T47D (cell line): ENCODE measurements at places on chromosomes 3 and 15.

DNA sequence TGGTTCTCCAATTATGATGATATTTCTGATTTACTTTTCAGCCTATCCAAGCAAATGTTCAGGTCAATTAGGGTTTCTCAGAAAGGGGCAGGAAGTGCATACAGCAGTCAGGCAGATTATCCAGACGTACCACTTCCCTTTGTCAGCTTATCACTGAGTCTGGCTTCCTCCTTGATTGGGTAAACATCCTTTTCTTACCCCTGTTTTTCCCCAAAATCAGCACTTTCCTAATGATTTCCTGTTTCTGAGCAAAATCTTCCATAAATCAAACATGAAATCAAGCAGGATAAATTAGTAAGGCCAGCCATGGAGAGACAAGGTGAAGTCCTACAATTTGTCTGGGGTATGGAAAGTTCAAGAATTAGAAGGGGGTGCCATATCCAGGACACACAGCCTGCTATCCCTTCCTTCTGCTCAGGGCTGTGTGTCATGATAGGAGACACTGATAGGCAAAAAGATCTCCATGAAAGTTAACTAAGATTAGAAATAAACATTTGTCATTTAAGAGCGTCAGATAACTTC is 29.0 kb downstream of the ADIPOQ start:
- DNase-seq, result no peak

DNA sequence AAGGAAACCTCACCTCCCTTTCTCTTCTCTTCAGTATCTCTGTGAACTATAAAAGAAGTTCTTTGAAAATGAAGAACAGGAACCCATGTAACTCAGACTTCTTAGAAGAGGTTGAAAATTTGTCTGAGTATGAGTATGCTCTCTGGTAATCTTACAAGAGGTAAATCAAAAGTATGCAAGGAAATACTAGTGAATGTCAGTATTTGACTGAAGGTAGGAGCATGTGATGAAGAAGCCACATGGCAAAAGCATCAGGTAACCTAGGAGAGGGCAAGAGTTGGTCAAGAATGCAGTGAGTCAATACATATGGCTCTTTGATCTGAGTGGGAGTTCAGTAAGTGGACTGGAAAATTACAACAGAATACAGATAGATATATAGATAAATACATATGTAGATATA is 133.0 kb upstream of the NECTIN3 start:
- no peak for DNase-seq

GRCh38 chr3:171480526-171480925 is 20.3 kb upstream of the TNIK start:
- no peak for DNase-seq

GRCh38 chr15:68770216-68770615 is 50.5 kb downstream of the ANP32A start:
- no peak for DNase-seq

DNA sequence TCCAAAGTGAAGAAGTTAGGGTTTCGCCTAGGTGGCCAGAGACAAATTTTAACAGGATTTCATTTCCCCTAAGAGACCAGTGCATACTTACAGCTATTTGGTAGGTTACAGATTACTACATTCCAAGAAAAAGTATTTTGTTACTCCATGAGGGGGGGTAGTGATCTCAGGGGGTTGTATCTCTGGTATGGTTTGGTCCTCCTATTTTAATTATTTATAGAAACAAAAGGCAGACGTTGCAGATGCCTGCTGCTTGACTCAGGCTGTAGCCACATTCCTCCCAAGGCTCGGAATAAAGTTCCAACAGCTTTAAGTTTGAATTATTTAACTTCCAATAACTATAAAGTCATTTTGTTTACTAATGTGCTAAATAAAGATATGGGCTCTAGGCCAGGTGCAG is 1.3 kb upstream of the TRIM59 start:
- DNase-seq, result no peak

GRCh38 chr3:50190936-50191660 is at the start of gene GNAT1:
Gene GNAT1 (plus strand): TSS chr3:50191610. CDS start chr3:50191726, 116 bp downstream.
- DNase-seq, result no peak

GRCh38 chr15:101170568-101171350 is 81.1 kb downstream of the CHSY1 start:
- DNase-seq, result no peak

GRCh38 chr3:46677411-46677726 is 16.1 kb downstream of the ALS2CL start:
- DNase-seq, result no peak

DNA sequence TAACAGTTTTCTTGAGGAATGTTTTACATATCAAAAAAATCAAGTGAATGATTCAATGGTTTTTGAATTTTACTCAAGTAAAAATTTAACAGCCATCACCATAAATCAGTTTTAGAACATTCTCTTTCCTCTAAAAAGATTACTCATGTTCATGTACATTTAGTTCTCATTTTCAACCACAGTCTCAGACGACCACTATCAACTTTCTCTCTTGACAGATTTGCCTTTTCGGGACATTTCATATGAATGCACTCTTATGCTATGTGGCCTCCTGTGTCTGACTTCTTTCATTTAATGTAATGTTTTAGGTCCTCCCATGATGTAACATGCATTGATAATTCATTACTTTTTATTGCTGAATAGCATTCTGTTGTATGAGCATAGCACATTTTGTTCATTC is 309.3 kb upstream of the PLSCR5 start:
- no peak for DNase-seq

DNA sequence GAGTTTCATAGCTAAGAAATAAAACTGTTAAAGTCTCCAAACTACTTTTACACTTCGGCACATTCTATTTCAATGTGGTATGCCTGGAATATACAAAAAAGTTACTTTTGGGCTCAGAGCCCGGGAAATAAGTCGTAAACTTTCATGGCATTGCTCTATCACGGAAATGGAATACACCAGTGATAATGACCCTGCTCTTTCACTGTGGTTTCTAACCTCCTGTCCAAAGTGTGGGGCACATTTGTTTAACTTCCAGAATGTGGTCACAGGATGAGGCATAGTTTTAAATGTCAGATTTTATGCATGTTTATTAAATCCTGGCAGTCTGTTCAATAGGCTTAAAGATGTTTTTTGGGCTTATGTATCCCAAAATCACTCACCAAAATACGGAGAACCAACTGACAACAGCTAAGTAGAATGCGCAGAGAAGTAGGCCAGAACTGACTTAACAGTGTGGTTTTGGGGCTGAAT is 5.1 kb downstream of the CXCR6 start:
- DNase-seq, result no peak

GRCh38 chr3:14688525-14688924 is 13.6 kb downstream of the C3orf20 start:
- DNase-seq, result no peak

DNA sequence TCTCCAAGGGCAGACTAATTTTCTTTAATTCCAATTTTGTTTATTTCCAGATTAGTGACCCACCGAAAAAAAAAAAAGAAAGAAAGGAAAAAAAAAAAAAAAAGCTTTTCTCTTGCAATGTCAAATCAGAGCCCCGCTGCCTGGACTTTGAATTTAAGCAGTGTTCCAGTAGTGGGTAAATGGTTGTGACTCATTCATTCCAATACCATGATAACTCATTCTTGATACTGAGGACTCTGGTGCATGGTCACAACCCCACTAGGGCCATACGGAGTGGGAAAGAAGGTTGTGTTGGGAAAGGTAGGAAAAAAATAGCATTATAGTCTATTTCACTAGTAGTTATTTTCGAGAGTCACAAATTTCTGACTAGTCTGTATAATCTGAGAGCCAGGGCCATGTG is 59.1 kb upstream of the COL8A1 start:
- no peak for DNase-seq

GRCh38 chr3:180913581-180914404 is 1.3 kb downstream of the FXR1 start:
- no peak for DNase-seq

- no peak for DNase-seq
Measured at GRCh38 chr3:127783642-127784160, 38.6 kb downstream of the MGLL start.

- DNase-seq, result no peak
Measured at GRCh38 chr3:98514948-98515347, 7.8 kb downstream of the CLDND1 start.

GRCh38 chr3:135224815-135225362 is 429.8 kb downstream of the EPHB1 start:
- DNase-seq, result no peak

DNA sequence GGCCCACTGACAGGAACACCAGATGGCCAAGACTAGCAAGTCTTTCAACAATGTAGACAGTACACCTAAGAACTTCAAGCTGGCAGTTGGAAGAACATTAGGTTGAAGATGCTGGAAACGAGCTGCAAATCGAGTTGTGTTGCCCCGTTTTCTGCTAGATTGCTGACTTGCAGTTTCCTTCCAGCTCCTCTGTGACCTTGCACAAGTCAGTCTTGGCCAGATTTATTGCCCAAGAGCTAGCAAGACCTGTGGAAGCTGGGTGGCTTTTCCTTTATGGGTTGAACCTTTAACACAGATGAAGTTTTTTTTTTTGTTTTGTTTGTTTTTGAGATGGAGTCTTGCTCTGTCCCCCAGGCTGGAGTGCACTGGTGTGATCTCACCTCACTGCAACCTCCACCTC is 2.9 kb upstream of the RBM6 start:
- no peak for DNase-seq

DNA sequence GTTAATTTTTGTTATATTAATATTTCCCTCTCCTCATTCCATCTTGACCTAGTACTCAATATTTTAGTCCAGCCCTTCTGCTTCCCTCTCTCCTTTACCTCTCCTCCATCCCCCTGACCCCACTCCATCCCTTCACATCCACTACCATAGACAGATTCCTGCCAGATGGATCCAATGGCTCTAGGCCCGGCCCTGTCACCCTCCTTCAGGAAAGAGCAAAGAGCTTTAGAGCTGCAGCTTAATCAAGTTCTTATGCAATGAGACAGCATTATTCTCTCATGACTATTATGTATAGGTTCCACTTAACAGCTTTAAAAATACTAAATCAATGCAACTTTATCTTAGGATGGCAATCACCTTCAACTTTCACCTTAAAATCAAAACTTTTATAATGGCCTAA is 200.7 kb upstream of the TTC14 start:
- no peak for DNase-seq

GRCh38 chr15:85480923-85481322 is 100.5 kb downstream of the AKAP13 start:
- no peak for DNase-seq

DNA sequence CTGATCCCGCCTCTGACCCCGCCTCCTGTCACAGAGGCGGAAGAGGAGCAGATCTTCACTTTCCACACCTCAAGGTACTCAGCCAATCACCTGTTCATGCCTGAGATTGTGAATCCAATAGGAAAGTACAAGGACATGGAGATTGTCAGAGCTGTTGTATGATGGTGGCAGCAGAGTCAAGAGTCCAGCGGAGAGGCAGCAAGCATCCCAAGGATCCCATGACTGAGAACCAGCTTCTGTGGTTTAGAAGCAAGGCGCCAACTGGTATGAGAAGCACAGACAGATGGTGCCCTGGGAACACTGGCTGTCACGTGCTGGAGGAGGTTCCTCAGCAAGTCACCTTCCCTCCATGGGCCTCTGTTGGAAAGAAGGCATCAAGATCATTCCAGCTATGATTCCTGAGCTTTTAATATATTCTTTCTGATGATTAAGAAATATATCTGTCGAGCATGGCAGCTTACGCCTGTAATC is 93.9 kb downstream of the CPN2 start:
- DNase-seq, result no peak

- no peak for DNase-seq
Measured at GRCh38 chr3:9730657-9731205, 804 bp upstream of the BRPF1 start.

DNA sequence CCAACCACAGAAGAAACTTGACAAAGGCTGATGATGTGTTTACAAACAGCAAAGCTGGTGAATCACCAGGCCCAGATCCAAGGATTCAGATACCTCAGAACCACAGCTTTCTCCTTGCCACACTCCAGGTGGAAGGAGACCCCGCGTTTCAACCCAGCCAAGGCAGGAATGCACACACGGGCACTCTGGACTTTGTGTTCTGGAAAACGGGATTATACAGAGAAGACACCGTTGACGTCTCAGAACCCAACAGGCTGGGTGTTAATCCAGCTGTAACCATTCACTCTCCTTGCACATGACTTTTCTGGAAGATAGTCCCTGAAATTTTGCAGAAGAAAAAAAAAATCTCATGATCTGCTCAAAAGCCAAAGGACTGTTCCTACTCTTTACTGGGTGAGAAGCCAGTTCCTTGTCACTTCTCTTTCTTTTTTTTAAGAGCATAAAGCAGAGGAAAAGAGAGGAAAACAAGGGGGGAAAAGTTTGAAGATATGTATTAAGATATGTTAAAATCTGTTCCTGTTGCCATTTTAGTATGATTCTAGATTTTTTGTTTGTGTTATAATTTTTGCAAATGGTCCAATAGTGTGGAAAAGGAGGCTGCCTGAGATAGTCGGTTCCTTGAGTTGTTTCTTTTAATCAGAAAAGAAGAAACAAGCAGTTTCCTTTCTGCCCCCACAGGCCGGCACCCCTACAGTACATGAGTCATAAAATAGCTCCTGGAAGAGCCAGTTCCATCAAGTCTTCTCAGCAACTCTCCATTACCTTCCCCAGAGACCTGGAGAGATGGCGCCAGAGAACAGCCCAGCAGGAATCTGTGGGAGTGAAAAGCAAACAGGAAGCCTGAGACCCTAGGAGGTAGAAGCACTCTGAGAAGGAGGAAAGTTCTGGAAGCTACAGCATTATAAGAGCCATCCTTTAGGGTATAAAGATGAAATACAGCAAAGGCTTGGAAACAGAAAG is 73.1 kb downstream of the RORA start:
- DNase-seq, result no peak

- DNase-seq, result no peak
Measured at GRCh38 chr3:54599716-54600115, 328.1 kb downstream of the LRTM1 start.

- no peak for DNase-seq
Measured at GRCh38 chr3:140540262-140540661, 137.6 kb upstream of the TRIM42 start.

DNA sequence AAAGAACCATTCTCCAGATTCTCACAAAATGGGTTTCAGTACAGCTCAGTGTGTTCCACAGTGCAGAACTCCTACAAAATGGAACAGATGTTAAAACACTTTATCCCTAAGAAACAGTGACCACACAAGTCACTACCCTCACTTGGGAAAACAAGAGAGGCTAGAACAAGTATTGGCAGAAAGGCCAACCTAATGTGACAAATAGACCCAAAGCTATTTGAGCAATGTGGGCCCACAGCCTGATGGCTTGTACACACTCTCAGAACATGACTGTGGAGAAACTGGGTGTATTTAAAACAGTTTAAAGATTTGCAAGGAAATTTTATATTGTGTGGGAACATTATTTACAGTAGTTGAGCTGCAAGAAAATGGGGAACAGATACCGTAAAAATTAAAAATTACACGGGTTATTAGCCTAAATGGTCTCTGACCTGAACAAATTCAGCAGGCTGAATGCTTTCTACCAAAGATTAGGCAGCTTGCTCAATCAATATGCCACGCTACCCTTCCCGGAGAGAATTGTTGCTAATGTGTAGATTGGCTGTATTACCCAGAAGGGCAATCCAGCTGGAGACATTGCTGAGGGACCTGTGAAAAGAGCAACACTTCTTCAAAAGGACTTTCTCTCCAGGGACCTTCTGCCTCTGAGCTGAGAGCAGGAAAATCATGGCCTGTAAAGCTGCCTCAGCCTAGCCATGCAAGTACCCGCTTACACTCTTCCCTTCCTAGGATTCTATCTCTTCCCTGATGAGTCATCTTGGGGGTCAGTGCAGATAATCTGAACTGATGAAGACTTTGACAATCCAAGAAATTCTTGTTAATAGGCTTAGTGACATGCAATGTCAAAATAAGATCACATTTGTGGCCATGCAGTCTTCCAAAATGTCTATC is 97.1 kb downstream of the STRIT1 start:
- DNase-seq, result no peak

- no peak for DNase-seq
Measured at GRCh38 chr3:184260724-184261269, 556 bp downstream of the CAMK2N2 start.

- no peak for DNase-seq
Measured at GRCh38 chr15:95261546-95261945, 1030.2 kb downstream of the MCTP2 start.
